ENCODE measurements at places on chromosomes 11 and 22.

DNA sequence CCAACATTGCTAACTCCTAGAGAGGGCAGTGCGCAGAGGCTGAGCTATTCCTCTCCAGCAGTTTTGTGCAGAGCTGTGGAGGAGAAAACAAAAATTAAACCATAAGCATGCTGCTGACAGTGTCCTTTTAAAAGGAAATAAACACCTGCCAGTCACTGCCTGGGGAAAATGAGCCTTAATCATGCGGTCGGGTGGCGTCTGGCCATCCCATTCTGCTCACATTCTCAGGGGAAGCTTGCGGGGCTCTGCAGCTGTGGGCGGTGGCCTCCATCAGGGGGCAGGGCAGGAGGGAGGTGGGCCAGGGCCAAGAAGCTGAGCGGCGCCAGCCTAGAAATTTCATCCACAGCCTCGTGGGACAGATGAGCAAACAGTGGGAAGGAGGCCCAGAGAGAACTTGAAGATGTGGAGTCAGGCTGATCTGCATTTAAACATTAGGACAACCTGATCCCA, 71.0 kb upstream of the TP53I11 start:
- no peak for DNase-seq

DNA sequence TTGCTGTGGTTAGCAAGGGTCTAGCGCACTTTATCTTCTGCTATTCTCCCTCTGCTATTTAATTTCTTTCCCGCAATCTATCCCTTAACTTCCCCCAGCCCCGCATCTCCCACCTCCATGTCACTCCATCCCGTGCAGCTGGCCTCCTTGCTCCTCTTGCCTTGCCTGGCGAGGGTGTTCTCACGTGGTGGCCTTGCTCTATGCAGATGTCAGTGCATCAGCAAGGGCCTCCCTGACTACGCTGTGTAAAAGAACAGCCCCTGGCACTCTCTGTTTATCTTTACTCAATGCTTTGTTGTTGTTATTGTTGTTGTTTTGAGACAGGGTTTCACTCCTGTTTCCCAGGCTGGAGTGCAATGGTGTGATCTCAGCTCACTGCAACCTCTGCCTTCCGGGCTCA, 114.4 kb upstream of the NNMT start:
- no peak for DNase-seq

DNA sequence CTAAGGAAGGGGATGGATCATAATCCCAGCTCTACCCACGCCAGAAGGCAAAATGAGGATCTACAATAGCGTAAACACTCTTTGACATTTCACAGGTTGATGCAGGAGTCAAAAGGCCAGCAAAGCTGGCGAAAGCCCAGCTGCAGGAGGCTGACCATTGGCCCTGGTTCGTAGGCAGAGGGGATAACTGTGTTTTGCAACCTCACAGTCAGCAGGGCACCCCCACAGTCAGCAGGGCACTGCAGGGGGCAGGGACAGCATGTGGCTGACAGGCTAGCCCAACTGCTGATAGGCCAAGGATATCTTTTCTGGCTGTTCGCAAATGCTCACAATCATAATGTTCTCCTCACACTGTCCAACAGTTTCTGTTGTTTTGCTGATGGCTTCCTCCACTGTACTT, 372.7 kb downstream of the BUD13 start:
- no peak for DNase-seq

DNA sequence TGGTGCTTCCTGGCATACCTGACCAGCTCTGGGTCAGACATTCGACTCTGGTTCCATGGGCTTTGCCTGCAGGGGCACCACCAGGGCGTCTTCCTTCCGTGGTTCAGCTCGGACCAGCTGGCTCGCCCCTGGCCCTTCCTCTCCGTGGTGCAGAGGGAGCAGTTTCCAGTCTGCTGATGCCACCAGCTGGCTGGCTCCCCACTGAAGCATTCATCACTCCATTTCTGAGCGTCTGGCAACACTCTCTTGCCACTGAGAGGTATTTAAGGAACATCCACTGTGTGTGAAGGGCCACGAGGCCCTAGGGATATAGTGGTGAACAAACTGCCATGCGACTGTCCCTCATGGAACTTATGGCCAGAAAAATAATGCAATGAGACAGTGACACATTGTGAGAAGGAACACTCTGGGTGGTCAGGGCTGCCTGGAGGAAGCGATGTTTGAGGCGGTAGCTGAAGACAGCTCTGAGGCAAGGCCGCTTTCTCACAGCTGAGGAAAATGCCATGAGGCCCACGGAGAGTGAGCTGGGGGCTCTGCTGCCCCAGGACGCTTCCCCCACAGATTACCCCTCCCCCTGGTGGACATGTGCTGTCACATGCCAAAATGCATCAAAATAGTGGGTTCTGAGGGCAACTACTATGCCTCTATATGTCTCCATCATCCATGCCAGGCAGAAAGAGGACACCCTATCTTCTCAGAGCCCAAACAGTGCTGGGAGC, 44.9 kb upstream of the ARFGAP3 start:
- no peak for DNase-seq

DNA sequence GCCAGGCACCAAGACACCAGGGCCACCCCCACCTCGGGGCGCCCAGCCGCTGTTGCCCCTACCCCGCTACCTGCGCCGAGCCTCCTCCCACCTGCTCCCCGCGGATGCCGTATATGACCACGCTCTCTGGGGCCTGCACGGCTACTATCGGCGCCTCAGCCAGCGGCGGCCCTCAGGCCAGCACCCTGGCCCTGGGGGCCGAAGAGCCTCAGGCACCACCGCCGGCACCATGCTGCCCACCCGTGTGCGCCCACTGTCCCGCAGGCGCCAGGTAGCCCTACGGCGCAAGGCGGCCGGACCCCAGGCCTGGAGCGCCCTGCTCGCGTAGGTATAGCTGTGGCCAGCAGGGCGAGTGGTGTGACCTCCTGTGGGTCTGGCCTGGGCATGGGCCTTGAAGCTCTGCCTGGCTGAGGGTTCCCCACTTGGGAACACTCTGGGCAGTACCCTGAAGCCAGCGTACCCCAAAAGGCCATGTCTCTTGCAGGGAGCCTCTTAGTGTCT, 14.8 kb upstream of the MDK start:
- no peak for DNase-seq

DNA sequence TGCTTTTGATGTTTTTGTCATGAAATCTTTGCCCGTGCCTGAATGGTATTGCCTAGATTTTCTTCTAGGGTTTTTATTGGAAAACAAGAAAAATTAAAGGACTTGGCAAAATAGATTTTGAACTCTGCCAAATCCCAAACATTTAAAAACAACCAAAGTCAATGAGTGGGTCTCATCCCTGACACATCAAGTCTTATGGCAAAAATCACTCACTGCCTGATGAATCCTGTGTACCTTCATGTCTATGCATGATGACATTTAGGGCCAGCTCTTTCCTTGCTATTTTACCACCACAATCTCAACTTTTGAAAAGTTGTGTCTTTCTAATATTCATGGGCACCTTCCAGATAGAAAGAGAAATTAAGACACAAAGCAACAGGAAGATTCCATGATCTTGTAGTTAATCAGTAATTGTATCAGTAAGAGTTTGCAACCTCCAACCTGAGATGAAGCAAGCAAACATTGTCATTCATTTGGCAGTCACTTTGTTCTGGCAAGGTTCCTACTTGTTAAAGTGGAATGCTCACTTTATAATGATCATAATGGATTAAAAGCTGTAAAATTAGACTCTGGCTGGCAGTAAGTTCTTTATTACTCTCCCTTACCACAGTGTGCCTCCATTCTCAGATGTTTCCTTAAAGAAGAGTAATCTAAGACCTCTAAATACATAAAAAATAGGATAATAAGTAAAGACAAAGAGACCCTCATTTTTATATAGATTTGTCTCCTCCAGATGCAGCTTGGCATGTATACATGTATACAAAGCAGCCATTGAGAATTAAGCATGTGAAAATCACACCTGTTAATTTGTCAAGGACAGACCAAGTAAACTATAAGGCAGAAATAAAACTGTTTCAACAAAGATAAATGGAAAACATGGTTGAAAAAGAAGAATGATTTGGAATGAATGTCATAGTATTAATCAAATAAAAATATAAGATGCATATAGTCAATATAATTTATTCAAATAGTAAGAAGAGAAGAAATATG, 51.6 kb downstream of the ETS1 start:
- no peak for DNase-seq

DNA sequence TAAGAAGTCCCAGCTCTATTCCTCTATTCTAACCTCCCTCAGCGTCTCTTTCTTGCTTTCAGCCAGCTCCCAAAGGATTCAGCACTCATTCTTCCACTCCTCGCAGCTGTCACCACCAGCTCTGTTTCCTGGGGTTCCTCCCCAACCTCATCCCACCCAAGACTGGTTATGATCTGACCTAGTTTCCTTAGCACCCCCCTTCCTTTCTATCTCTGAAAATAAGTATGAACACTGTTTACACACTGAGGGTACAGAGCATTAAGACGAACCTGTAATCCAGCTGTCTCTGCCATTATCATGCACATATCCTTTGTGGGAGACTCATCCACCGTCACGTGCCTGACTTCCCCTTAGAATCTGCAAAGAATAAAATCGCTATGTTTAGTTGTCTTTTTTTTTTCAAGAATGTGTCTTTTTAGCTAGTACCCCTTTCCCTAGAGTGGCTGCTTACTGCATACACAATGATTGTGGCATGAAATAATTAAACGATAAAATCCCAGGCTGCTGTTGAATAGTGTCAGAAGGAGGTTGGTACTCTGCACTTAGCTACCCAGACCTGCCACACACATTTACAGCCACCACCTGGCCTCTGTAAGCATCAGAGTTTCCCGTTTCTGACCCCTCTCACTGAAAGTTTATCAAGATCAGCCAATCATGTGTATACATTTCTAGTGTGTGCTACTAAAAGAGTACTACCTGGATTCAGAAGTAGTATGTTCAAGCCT, 26.9 kb upstream of the CSTF3 start:
- no peak for DNase-seq

GRCh38 chr22:43317239-43317638, 25.9 kb downstream of the SCUBE1 start:
- no peak for DNase-seq

GRCh38 chr11:100640646-100641045, 46.4 kb upstream of the ARHGAP42 start:
- no peak for DNase-seq

- no peak for DNase-seq
These were observed 7.4 kb downstream of the C1QTNF6 start for GRCh38 chr22:37180531-37181231.

DNA sequence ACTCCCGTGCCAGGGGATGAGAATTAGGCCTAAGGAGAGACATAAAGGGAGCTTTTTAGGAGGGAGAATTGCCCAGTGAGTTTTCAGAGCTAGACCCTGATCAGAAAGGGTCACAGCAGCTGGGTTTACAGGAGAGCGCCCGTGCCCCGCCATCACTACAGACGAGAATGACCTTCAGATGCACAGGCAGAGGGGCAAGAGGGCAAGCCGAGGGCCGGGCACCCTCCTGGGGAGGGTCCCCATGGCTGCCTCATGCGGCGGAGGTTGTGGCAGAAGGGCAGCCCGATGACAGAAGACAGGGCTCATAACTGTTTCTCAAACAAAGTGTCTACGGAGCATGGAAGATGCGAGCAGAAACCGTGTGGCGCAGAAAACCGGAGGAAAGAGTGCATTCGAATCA, 72.2 kb downstream of the TRMU start:
- no peak for DNase-seq

- DNase-seq, result no peak
These were observed 3.5 kb downstream of the INPP5J start for GRCh38 chr22:31126128-31126868.

DNA sequence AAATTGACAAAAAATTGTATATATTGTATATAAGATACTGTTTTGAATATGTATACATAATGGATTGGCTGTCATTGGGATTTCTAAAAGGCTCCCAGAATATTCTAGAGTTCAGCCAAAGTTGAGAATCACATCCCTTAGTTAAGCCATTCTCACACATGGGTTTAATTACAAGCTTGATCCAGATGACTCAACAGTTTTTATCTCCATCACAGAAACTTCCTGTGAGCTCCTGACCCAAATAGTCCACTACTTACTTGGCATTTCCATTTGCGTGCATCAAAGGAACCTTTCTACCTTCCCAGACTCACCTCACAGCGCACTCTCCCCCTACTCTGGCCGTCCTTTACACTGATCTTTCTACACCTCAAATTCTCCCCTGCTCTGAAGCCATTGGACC, 184.8 kb upstream of the ARHGAP20 start:
- no peak for DNase-seq

- no peak for DNase-seq
These were observed 283.1 kb upstream of the CTSC start for GRCh38 chr11:88620568-88621130.

GRCh38 chr11:69378303-69379141, 84.6 kb downstream of the MYEOV start:
- DNase-seq, result no peak

- no peak for DNase-seq
These were observed 115.8 kb upstream of the ARHGAP20 start for GRCh38 chr11:110828086-110828485.
